ENCODE measurements at places on chromosomes 2 and 18.

- no peak for DNase-seq
Measured at GRCh38 chr18:56647951-56648893, 2.9 kb upstream of the WDR7 start.

GRCh38 chr2:176733698-176734430 lies 464.6 kb downstream of the MTX2 start:
- DNase-seq: no peak

DNA sequence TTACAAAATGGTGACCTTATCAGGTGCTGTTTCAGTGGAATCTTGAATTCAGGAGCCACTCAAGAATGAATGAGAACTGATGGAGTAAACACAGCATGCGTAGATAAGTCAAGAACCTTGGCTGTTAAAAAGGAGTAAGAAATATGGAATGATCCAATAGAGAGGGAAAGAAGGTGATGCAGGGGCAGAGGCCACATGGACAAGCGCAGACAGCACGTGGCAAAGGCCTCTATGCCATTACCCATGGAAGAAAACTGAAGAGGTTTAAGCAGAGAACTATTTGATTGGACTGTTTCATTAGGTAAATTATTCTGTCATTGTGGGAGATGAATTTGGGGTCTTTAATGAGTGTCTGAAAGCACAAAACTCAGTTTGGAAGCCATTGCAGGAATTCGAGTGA lies 142.4 kb upstream of the RASGRP3 start:
- DNase-seq: no peak

DNA sequence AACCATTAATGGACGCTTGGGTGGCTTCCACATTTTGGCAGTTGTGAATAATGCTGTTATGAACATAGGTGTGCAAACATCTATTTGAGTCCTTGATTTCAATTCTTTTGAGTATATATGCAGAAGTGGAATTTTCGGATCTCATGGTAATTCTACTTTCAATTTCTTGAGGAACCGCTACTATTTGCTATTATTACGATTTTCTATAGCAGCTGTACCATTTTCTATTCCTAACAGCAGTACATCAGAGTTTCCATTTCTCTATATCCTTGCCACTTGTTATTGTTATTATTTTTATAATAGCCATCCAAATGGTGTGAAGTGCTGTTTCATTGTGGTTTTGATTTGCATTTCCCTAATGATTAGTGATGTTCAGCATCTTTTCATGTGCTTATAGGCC lies 69.5 kb downstream of the KIF5C start:
- no peak for DNase-seq

DNA sequence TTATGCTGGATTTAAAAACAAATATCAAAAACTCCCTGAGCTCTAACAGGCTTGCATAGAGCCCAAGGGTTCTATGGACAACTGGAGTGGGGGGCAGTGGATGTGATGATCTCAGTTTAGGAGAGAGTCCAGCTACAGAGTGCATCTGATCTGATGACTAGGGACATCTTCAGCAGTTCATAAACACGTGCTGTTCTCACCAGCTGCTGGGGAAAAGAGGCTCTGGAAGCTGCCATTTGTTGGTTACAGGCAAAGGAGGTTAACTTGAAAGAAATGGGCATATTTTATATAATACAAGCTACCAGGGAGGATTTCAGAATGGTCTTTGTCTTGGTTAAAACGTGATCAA lies 36.0 kb upstream of the ZNF396 start:
- no peak for DNase-seq

DNA sequence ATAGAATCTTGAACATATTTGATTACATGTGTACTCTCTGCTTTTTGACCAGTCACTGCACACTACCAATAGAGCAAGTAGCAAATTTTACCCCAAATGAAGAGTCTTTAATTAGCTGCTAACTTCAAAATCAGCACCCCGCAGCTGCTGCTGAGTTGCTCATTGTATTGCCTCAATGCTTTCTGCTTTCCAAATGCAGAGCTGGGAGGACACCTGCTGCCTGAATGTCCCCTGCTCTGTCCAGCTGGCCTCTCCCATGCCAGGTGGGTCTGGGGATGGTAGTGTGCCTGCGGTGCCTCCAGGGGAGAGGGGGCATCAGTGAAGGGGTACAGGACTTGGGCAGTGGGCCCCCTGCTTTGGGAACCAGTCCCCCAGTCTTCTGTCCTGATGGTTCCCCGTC lies 184.8 kb downstream of the PRKCE start:
- DNase-seq: no peak

- peak; percentile 40 for DNase-seq
Measured at GRCh38 chr18:33670029-33670428, 92.0 kb downstream of the ASXL3 start.

DNA sequence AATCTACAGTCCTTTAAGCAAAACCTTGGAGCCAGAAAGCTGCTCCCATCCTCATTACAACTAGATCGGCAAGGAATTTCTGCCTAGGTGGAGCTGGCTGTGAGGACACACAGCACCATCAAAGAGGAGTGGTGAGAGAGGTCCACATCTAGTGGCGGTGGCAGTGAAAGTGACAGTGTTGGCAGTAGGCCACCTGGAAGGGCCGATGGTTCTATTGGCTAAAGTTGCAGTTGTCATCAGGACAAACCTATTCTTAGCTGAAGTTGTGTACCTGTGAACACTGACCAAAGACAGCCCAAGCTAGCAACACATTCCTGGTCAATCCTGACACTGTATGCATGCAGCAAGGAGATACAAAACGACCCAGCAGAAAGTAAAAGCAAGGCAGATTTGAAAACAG lies 218.1 kb upstream of the CHAC2 start:
- no peak for DNase-seq

DNA sequence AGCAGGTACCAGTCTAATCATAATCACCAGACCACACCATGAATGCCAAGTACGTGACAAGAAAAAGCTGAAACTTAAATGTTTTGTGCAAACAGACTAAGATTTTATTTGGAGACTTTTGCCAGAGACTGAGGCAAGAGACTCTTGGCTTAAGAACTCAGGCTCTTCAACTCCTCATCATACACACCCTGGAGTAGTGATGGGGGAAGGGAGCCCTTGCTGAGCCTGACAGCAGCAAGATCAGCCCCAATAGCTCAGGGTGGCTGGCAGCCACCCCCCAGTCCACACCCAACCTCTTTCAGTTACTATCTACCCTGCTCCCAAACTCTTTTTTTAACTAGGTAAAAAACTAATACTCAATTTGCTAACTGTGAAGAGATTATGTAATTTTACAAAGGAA lies 114.8 kb downstream of the CCBE1 start:
- no peak for DNase-seq

GRCh38 chr18:26190506-26190905 lies 35.7 kb upstream of the TAF4B start:
- no peak for DNase-seq

DNA sequence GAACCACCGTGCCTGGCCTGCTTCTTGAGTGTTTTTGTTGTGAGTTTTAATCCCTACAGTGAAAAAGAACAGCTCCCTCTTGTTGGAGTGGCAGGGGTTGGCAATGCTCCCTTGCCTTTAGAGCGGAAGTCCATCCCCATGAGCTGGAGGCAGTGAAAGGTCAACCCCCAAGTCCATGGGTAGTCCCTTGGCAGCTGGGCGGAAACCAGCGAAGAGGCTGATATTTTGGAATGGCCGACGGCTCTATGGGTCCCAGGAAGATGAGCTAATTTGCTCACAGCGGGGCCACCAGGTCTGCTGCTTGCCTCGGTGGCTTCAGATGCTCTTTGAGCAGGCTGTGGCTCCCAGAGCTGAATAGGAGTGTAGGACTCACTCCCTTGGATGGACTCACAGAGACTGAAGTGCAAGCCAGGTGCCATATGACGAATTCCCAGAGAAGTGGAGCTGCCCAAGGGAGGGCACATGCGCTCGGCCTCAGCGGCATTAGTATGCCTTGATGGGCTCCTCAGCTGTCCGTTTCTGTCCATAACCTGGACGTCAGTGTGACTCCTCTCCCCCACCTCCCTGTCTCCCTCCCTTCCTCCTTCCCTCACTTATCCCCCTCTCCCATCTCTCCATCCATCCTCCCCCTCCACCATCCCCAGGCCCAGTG lies 25.4 kb upstream of the RHOB start:
- DNase-seq: no peak

DNA sequence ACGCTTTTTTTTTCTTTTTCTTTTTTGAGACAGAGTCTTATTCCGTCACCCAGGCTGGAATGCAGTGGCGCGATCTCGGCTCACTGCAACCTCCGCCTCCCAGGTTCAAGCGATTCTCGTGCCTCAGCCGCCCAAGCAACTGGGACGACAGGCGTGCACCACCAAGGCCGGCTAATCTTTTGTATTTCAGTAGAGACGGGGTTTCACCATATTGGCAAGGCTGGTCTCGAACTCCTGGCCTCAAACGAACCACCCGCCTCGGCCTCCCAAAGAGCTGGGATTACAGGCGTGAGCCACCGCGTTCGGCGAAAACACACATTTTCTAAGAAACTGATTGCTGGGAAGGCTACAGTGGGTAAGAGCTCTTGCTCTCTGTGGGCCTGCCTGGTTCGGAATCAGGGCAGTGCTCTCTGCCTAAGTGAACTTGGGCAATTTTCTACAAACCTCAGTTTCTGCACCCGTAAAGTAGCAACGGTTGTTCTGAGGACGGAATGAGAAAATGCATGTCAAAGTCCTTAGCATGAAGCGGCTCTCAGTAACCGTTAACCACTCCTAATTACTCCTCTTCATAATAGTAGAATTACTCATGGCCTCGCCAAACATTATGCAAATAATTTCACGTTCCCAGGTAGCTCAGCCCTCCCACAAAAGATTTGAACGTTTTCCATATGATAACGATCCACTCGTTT lies 1.0 kb upstream of the PMAIP1 start:
- DNase-seq: no peak

DNA sequence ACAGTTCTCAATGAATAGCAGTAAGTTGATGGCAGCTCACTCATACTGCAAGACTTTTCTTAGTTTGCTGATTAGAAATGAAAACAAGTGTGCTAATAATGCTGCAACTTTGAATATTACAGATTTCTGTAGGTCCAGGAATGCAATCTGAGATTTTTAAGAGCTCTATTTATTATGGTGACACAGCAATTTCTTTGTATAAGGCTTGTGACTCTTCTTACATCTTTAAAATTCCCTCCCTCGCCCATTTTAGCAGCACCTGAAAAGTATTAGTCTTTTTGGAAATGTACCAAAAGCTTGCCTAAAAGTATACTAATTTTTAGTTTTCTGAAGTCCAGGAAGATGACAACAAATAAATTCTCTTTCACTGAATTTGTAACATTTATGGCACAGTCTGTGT lies 4.4 kb upstream of the HTR2B start:
- DNase-seq: no peak

GRCh38 chr2:168613551-168613950 lies 157.5 kb downstream of the CERS6 start:
- DNase-seq: no peak

DNA sequence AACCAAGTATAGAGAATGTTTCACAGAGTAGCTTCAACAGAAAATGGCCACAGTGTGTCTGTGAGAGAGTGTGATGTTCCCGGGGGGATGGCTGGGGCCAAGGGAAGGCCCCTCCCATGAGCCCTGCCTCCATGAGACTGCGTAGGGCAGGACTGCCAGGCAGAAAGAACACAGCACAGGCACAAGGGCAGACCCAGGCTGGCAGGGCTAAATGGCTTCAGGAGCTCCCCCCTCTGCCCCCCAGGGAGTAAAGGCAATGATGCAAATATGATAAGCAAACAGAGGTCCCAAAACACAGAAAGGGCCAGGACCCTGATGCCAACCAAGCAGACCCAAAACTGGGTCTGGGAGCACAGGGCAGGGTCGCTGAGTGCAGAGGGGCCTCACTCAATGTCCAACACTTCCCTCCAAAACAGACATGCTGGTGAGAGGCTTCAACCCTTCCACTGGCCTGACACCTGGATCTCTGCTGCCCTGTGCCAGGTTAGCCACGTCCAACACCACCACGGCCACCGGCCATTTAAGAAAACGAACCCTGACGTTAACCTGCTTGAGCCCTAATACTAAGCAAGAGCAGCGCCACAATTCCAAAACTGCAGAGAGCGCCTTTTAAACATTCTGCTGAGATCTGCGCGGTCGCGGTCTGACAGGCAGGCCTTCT lies 90.3 kb downstream of the HDAC4 start:
- no peak for DNase-seq

GRCh38 chr2:151730262-151730975 lies 3.9 kb downstream of the NEB start:
- DNase-seq: no peak

GRCh38 chr2:170148161-170148560 lies 29.8 kb upstream of the MYO3B start:
- no peak for DNase-seq

GRCh38 chr2:207473931-207474235 lies 55.9 kb upstream of the CREB1 start:
- DNase-seq: no peak

- DNase-seq: no peak
Measured at GRCh38 chr2:71898375-71898774, 249.3 kb downstream of the CYP26B1 start.

- DNase-seq: no peak
Measured at GRCh38 chr2:240701091-240701735, 9.5 kb downstream of the AQP12A start.
